Tibial artery (tissue), 4 donors: ENCODE measurements at places on chromosomes 16 and 17.

GRCh38 chr17:19306160-19307111, 56.1 kb downstream of the B9D1 start:
- no peak for DNase-seq

DNA sequence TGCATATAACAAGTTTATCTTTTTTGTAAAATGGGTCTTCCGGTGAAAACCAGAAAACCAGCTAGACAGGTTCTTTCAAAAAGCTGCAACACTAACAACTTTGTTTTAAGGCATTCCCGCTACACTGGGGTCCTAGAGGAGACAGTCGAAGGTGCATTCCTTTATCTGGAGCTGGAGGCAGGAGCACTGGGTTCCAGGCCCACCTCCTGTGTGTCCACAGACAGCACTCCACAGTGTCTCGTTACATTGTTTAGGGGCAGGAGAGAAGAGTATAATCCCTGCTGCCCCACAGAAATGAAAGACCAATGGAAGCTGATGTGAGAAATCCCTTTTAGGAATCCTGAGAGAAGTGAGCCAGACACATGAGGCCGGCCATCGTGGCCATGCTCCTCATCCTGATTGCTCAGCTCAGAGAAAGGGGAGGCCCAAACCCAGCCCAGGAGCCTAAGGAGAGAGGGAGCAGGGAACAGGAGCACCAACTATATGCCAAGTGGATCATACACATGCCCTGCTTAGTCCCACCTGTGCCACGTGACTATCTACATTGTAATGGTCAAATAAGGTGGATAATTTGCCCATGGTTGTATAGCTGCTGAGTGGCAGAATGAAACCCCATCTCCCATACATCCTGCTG, 59.5 kb downstream of the CCDC182 start:
- DNase-seq: no peak

- no peak for DNase-seq
Observed at GRCh38 chr17:57636985-57637665, 108.0 kb downstream of the CCDC182 start.

GRCh38 chr17:77424585-77425344, 284.0 kb downstream of the SEC14L1 start:
- DNase-seq: peak; percentile 95
